ENCODE measurements at places on chromosomes 1 and 21. TPM values are rescaled to one million over a fixed set of nuclear protein-coding genes. Genes with fewer than 3 reads are reported as not detected.

- no peak for DNase-seq
- H3K36me3 ChIP-seq, result no peaks in the 10 kb centered on the region
- no peaks in the 10 kb centered on the region for H3K27me3 ChIP-seq
- no peak overlapping the region for H3K4me3 ChIP-seq
- no peak overlapping the region for H3K27ac ChIP-seq
- peaks cover 6% of the 10 kb centered on the region for H3K4me1 ChIP-seq
These were observed 141.5 kb upstream of the ERG start for GRCh38 chr21:38639571-38640354.

- no peaks in the 10 kb centered on the region for H3K36me3 ChIP-seq
- no peak overlapping the region for H3K27ac ChIP-seq
- peak overlapping the region; percentile 84 for H3K4me3 ChIP-seq
- H3K27me3 ChIP-seq, result no peaks in the 10 kb centered on the region
- DNase-seq, result peak; percentile 67
These were observed 657 bp upstream of the LIN9 start for GRCh38 chr1:226309398-226310244.

GRCh38 chr1:57270927-57271698 lies 152.7 kb downstream of the DAB1 start:
- H3K27ac ChIP-seq, result no peak overlapping the region
- H3K4me3 ChIP-seq, result no peak overlapping the region
- DNase-seq, result peak; percentile 32
- H3K4me1 ChIP-seq, result no peaks in the 10 kb centered on the region
- H3K36me3 ChIP-seq, result no peaks in the 10 kb centered on the region

DNA sequence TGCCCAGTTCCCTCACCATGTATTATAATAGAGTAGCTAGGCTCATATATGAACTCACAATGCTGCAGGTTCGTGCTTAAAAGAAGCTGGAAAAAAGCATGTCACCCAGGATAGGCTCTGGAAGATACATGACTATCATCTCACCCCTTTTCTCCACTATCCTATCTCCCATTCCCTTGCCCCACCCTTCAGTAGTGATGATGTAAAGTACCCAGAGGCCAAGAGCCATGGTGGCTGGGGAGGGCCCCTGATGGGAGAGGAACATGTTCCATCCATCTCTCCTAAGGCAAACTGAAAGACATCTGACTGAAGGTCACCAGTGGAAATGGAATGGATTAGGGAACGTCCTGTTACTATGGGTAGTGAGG lies 20.3 kb upstream of the RBBP5 start:
- peaks cover 19% of the 10 kb centered on the region for H3K4me1 ChIP-seq
- no peaks in the 10 kb centered on the region for H3K27me3 ChIP-seq
- no peak overlapping the region for H3K4me3 ChIP-seq
- DNase-seq, result no peak
- H3K36me3 ChIP-seq, result peaks cover 40% of the 10 kb centered on the region

- H3K36me3 ChIP-seq, result no peaks in the 10 kb centered on the region
- DNase-seq, result no peak
- no peak overlapping the region for H3K27ac ChIP-seq
- H3K4me3 ChIP-seq, result no peak overlapping the region
- peaks cover 17% of the 10 kb centered on the region for H3K4me1 ChIP-seq
These were observed 638.3 kb downstream of the MATN1 start for GRCh38 chr1:30084909-30085571.

DNA sequence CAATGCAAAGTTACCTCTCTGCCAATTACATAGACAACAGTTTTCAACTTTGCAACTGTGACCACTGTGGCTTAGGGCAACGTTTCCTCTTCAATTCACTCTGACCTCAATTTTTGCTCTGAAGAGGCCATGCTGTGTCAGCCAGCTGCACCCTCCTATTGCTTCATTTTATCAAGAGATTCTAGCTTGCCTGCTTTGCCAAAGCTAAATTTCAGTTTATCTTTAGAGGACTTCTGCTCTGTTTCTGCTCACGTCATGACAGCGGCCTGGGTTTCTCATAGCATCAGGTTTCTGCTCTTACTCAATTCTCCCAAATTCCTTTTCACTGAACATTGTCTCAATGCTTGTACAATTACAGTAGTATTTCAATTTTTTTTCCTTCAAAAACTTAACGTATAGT lies 154.6 kb downstream of the PLA2G4A start:
- H3K36me3 ChIP-seq, result peaks cover 10% of the 10 kb centered on the region
- H3K27ac ChIP-seq, result no peak overlapping the region

GRCh38 chr1:212236664-212237220 lies 48.5 kb upstream of the PPP2R5A start:
- DNase-seq, result no peak
- H3K27me3 ChIP-seq, result no peaks in the 10 kb centered on the region
- H3K4me1 ChIP-seq, result peaks cover 15% of the 10 kb centered on the region
- no peak overlapping the region for H3K27ac ChIP-seq
- H3K4me3 ChIP-seq, result no peak overlapping the region

GRCh38 chr1:217911908-217912307 lies 280.8 kb downstream of the SPATA17 start:
- H3K27me3 ChIP-seq, result peaks cover 15% of the 10 kb centered on the region

- no peak overlapping the region for H3K4me3 ChIP-seq
- DNase-seq, result no peak
- no peaks in the 10 kb centered on the region for H3K4me1 ChIP-seq
- H3K27ac ChIP-seq, result no peak overlapping the region
- no peaks in the 10 kb centered on the region for H3K36me3 ChIP-seq
These were observed 58.9 kb downstream of the FBXO2 start for GRCh38 chr1:11595285-11595684.

GRCh38 chr1:216793303-216793702 lies 70.1 kb upstream of the ESRRG start:
- peak; percentile 27 for DNase-seq
- no peaks in the 10 kb centered on the region for H3K27me3 ChIP-seq
- H3K36me3 ChIP-seq, result no peaks in the 10 kb centered on the region
- no peak overlapping the region for H3K27ac ChIP-seq
- H3K4me1 ChIP-seq, result no peaks in the 10 kb centered on the region
- H3K4me3 ChIP-seq, result no peak overlapping the region

- no peaks in the 10 kb centered on the region for H3K4me1 ChIP-seq
- H3K27me3 ChIP-seq, result peaks cover 18% of the 10 kb centered on the region
- no peak overlapping the region for H3K4me3 ChIP-seq
- DNase-seq, result no peak
These were observed 20.7 kb downstream of the KCNA10 start for GRCh38 chr1:110498270-110498669.

GRCh38 chr1:32984090-32984454 lies 19.5 kb upstream of the RNF19B start:
- no peak for DNase-seq
- no peak overlapping the region for H3K4me3 ChIP-seq
- no peaks in the 10 kb centered on the region for H3K36me3 ChIP-seq
- peaks cover 19% of the 10 kb centered on the region for H3K4me1 ChIP-seq

- no peaks in the 10 kb centered on the region for H3K36me3 ChIP-seq
- H3K27me3 ChIP-seq, result peaks cover 38% of the 10 kb centered on the region
- H3K4me1 ChIP-seq, result peaks cover 31% of the 10 kb centered on the region
- H3K27ac ChIP-seq, result no peak overlapping the region
These were observed 10.6 kb downstream of the FCMR start for GRCh38 chr1:206911064-206911663.

DNA sequence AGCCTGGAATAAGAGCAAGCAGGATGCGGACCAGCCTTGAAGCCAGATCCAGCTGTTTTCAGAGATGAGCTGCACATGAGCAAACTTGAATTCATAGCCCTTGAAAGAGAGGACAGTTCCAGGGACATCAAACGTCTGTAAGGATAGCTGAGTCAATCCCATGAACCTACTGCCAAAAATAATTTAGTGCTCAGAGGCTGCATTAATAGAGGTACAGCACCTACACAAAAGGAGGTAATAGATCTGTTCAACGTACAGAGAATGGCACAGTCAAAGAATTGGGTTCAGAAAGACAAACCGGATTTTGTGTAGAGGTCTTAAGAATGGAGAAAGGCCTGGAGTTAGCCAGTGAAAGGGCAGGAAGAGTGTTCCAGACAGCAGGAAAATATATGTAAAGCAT lies 110.8 kb upstream of the ZC3H12A start:
- H3K4me3 ChIP-seq, result no peak overlapping the region
- H3K27ac ChIP-seq, result no peak overlapping the region
- peaks cover 60% of the 10 kb centered on the region for H3K27me3 ChIP-seq
- no peaks in the 10 kb centered on the region for H3K4me1 ChIP-seq
- DNase-seq, result no peak

GRCh38 chr1:174247472-174247871 lies 88.2 kb downstream of the RABGAP1L start:
- H3K4me3 ChIP-seq, result no peak overlapping the region
- no peak overlapping the region for H3K27ac ChIP-seq
- peaks cover 5% of the 10 kb centered on the region for H3K36me3 ChIP-seq
- H3K4me1 ChIP-seq, result no peaks in the 10 kb centered on the region
- H3K27me3 ChIP-seq, result no peaks in the 10 kb centered on the region
- DNase-seq, result no peak

DNA sequence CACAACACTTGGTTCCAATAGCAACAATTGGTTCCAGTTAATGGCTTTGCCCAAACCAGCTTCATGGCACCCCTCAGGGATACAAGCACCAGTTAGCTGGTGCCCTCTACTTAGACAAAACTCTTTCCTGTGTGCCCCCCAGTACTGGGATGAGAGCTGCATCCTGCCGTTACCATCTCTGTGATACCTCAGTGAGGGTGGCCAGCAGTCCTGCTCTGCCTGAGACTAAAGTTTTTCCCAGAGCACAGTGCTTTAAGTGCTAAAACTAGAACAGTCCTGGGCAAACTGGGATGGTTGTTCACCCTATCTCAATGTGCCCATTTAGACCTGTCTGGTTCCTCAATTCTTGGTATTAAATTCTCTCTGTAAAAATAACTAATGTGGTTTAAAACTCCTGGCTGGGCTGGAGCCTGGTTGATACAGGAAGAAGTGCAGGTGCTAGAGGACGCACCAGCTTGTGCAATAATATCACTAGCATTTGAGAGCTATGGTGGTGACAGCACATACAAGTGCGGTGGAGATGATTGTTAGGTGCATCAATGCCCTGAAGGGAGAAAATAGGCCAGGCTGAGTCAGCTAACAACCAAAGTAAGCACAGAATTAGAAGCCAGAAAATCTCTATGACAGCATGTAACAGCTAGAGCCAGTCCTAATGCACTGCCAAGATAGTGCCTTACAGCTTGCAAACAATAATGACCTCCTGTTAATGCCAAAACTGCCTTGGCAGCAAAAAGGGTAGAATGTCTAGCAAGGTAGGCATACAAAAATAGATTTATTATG lies 179.8 kb upstream of the GALNT2 start:
- peaks cover 8% of the 10 kb centered on the region for H3K27me3 ChIP-seq
- peak; percentile 97 for DNase-seq
- no peak overlapping the region for H3K4me3 ChIP-seq
- no peaks in the 10 kb centered on the region for H3K36me3 ChIP-seq
- peak overlapping the region; percentile 71 for H3K27ac ChIP-seq

- H3K4me1 ChIP-seq, result peaks cover 40% of the 10 kb centered on the region
- H3K27me3 ChIP-seq, result no peaks in the 10 kb centered on the region
- peaks cover 5% of the 10 kb centered on the region for H3K36me3 ChIP-seq
These were observed 28.4 kb downstream of the RASAL2 start for GRCh38 chr1:178122283-178122682.

GRCh38 chr1:198639671-198640143 lies 867 bp downstream of the PTPRC start:
- DNase-seq, result no peak
- no peaks in the 10 kb centered on the region for H3K36me3 ChIP-seq
- H3K27me3 ChIP-seq, result no peaks in the 10 kb centered on the region

- no peak for DNase-seq
- H3K27me3 ChIP-seq, result no peaks in the 10 kb centered on the region
- no peak overlapping the region for H3K4me3 ChIP-seq
- no peaks in the 10 kb centered on the region for H3K4me1 ChIP-seq
- H3K27ac ChIP-seq, result no peak overlapping the region
These were observed 43.9 kb downstream of the SDC3 start for GRCh38 chr1:30864681-30865080.

DNA sequence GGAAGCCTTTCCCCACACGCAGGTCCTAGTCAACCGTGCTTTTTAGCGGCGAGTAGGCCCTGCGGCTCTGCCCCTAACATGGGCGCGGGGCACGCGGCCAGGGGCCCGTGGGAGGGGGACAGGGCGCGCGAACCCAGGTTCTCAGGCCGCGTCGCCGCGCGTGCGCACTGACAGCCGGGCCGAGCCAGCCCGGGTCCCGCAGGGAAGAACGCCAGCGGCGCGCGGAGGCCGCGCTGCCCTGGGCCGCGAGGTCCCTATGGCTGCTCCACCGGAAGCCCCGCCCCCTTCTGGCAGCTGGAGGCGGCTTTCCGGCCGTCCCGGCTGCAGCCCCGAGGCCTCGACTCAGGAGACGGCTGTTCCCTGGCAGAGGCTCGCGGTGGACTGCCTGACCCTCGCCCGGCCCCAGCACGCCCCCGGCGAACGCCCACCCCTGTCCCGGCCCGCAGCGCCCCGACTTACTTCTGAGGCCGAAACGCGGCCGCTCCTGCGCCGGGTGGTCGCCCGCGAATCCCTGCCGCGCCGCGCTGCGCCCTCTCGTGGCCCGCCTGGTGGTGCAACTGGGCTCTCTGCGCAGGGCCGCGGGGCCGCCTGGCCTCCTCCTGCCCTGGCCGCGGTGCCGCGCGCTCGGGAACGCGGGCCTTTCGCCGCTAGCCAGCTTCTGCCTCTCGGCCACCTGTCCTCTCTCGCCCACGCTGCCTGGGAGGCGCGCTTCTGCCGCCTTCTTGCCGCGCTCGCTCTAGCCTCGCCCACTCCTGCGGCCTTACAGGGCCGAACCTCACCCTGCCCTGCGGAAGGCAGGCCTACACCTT lies 16.6 kb upstream of the RIPPLY3 start:
- H3K36me3 ChIP-seq, result no peaks in the 10 kb centered on the region
- peak; percentile 88 for DNase-seq
- H3K4me1 ChIP-seq, result no peaks in the 10 kb centered on the region
- peak overlapping the region; percentile 81 for H3K4me3 ChIP-seq

VN1R5 gene
- not detected for total RNA-seq

FCAMR gene
- not detected for total RNA-seq

HPCA gene
- not detected for total RNA-seq

KLHL17 gene
- 15.1 TPM for total RNA-seq

PTPRC gene
- not detected for total RNA-seq

CCDC17 gene
- 3.9 TPM for total RNA-seq

GPATCH3 gene
- 9.9 TPM for total RNA-seq

CRYBG2 gene
- total RNA-seq, result 14.2 TPM

PRDX1 gene
- total RNA-seq, result 207 TPM

SDC3 gene
- 21.7 TPM for total RNA-seq

HRNR gene
- total RNA-seq, result not detected

KRTAP7-1 gene
- total RNA-seq, result not detected

TMEM81 gene
- total RNA-seq, result 4.2 TPM

CFHR5 gene
- total RNA-seq, result not detected

Data from MCF 10A (cell line).